Fibroblast of gingiva (primary cell): ENCODE measurements at places on chromosomes 6 and 20.
A peak's percentile ranks its signal among the peaks of the same experiment; 100 is the strongest.

DNA sequence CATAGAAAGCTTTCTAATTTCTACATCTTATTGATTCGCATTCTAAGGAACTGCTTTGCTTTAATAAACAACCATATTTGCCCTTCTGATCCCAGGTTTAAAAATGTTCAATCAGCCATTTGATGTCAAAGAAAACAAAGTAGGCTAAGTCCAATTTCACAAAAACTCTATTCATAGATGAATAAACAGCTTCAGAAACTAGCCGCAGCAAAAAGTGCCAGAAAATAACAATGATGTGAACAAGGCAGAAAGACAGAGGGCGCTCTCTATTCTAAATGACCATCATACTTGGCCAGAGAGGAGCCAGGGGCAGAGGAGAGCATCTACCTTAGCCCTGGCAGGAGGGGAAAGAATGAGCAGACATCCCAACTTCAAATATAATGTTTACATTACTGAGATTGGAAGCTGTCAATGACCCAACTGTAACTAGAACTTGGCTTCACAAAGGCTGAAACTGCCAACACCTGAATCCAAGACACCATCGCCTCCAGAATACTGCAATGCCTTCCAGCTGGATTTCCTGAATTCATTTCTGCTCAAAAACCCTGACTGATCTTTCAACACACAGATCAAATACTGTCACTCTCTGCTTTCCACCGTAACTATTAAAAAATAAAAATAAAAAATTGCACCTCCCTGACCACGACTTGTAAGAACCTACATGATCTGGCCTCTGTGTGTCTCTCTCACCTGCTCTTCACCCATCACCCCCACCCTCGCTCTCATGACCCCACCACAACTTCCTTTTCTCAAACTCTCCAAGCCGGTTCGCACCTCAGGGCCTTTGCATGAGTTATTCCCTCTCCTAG is 9.5 kb downstream of the CNKSR3 start:
- DNase-seq, result no peak

- DNase-seq, result no peak
Observed at GRCh38 chr20:58377766-58378401, 11.1 kb upstream of the VAPB start.

- DNase-seq, result peak; percentile 24
Observed at GRCh38 chr20:62043131-62043914, 22.4 kb downstream of the TAF4 start.

DNA sequence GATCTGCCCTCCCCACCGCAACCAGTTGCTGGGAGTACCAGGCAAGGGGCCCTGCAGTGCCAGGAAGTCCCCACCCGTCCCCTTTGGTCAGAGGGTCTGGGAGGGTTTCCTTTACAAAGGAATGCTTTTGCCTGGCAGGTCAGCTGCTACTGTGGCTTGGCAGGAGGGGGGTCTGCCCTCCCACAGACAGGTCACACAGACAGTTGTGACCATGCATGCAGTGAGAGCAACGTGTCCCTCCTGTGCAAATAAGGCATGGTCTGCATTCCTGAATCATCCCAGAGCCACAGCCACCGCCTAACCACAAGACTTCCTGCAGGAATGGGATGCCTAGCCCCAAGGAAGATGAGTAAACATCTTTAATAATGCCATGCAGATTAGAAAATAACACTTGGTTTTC is 439 bp upstream of the F13A1 start:
- DNase-seq, result no peak

DNA sequence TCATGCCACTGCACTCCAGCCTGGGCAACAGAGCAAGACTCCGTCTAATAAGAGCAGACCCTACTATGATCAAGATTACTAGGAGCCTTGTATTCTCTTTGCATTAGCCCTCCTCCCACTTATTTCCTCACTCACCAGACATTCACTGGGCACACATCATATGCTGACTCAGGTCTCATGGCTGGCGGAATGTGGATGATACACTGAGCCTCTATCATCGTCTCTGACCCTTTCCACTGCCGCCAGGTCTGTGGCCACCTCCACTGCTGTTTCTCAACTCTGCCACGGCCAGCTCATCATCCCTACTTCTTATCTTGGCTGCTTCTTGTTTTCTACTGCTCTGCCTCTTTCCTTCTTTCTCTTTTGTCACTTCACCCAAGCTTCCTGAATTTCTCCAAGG is 161.0 kb downstream of the BACH2 start:
- peak; percentile 5 for DNase-seq

DNA sequence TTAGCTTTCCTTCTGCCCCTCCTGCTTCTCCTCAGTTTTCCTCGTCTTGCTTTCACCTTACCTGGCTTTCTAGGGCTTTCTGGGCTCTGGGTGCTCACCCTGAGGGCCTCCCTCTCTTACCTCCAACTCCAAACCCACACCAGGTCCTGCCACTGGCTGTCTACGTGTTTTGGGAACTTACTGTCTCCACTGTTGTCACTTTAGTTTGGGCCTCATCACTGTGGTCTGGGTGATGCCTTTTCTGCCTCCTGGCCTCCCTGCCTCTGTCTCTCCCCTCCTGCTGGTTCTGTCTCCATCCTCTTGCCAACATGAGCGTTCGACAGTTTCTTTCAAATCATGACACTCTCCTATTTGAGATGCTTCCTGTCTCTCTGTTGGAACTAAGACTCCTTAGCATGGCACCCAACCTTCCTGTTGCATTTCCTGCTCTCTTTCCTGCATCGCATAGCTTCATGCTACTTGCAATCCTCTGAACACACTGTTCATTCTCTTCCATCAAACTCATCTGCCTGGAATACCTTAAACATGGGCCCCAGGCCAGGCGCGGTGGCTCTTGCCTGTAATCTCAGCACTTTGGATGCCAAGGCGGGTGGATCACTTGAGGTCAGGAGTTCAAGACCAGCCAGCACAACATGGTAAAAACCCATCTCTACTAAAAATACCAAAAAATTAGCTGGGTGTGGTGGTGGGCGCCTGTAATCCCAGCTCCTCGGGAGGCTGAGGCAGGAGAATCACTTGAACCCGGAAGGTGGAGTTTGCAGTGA is 5.5 kb downstream of the CD40 start:
- no peak for DNase-seq

GRCh38 chr6:166024252-166024651 is 143.4 kb downstream of the TBXT start:
- no peak for DNase-seq

GRCh38 chr6:69096681-69097080 is 461.6 kb downstream of the ADGRB3 start:
- DNase-seq, result no peak

- peak; percentile 100 for DNase-seq
Observed at GRCh38 chr6:24720604-24721460, 1.9 kb upstream of the C6orf62 start.

GRCh38 chr6:133891927-133892812 is 3.3 kb downstream of the TCF21 start:
- DNase-seq, result no peak

GRCh38 chr6:7086488-7086887 is 21.3 kb upstream of the RREB1 start:
- DNase-seq, result peak; percentile 27

- DNase-seq, result no peak
Observed at GRCh38 chr20:38241201-38241600, 19.3 kb downstream of the KIAA1755 start.

- peak; percentile 72 for DNase-seq
Observed at GRCh38 chr6:147950623-147950987, 392.0 kb upstream of the SASH1 start.

DNA sequence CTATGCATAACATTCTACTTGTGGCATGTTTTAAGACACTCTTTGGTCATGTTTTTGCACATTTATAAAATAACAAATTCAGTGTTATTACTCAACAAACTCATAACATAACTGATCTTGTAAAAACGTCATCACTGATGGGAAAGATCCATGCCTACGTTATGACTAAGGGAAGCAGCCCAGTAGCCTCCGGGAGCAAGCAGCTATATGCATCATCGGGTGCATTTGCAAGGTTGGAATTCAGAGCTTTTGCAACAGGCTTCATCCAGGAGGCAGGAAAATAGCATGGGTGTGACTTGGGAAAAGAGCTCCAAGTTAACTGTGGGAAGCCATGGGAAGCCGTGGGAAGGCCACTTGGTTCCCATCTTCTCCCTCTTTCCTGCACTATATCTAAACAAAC is 271.6 kb upstream of the SGK1 start:
- DNase-seq, result peak; percentile 98
